H7 (cell line): ENCODE measurements at places on chromosomes 6 and 20.

GRCh38 chr6:41228096-41228495 lies at the start of gene TREML4:
TREML4 (plus strand) TSS chr6:41228349; CDS start chr6:41228428, 79 bp downstream.
- no peak for DNase-seq

DNA sequence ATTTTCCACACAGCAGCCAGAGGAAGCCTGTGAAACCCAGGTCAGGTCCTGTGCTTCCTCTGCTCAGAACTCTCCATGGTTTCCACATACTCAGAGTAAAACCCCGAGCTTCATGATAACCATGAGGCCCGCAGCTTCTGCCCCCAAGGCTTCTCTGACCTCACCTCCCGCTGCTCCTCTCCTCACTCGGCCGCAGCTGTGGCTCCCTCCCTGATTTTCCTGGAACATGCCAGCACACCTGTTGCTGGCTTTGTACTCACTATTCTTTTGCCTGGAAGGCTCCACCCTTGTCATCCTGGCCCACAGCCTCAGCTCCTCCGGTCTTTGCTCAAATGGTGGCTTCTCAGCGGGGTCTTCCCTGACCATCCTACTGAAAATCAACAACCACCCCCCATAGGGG lies 341.7 kb downstream of the PREX1 start:
- DNase-seq, result no peak

DNA sequence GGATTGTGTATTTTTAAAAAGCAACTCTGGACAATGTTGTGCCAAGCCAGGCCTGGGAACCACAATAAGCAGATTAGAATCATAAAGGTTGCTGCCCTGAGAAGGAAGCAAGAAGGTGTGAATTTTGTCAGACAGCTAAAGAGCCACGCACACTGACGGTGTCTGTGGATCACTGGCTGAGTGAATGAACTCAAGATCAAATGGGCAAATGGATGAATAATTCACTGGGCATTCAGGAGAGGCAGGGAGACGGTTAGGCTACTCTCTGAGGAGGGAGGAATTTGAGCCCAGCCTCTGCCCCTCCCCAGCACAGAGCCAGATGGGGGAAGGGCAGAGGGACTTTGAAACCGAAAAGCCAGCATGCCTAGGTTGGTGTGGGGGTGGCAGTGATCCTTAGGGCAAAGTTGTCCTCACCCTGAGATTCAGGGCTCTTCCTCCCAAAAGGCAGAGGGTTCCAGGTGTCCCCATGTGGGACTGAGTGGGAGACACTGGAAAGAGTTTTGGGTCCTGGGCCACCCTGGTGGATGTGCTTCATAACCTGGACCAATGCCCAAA lies 19.5 kb upstream of the SLC22A7 start:
- peak; percentile 57 for DNase-seq

- DNase-seq, result peak; percentile 63
Measured at GRCh38 chr20:1827974-1828785, 67.0 kb upstream of the SIRPA start.

DNA sequence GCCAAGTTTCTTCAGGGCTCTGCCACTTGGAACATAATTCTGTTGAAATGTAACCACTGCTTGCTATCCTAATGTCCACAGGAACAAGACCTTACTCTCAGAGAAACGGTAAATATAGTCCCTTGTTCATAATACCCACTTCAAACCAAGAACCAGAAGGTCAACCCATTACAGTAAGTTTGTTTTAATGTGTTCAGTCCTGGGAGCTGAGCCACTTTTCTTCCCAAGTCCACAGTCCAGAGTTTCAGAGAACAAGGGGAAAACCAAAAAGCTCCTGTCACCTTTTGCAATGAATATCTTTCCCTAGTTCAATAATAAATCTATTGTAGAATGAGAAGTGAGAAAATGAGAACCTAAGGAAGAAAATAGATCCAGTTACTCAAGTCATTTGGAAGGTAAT lies 431.9 kb upstream of the MANEA start:
- no peak for DNase-seq

GRCh38 chr20:9488063-9488462 lies 26.3 kb upstream of the LAMP5 start:
- no peak for DNase-seq
